ENCODE measurements at places on chromosomes 2 and 18. TPM values are rescaled to one million over a fixed set of nuclear protein-coding genes. Genes with fewer than 3 reads are reported as not detected.

The ALKAL2 gene
- not detected for total RNA-seq

The GCKR gene
- not detected for total RNA-seq

DNA sequence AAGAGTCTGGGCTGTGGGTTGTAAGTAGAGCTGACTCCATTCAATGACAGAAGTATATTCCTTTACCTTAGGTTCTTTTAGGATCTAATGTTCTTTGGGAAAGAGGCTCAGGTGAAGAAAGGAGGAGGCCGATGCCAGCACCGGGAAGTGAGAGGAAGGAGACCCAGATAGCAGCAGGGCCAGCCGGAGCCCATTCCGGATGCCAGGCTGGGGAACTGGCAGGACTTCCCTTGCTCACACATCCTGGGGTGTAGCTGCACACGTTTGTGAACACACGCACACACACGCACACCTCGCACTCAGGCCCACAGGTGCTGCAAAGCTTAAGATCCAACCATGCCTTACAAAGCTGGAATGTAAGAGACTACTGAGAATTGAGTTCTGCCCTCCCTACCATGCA lies 95.8 kb upstream of the SMAD2 start:
- H3K4me3 ChIP-seq: no peak overlapping the region
- DNase-seq: no peak
- no peaks in the 10 kb centered on the region for H3K27me3 ChIP-seq
- no peaks in the 10 kb centered on the region for H3K36me3 ChIP-seq
- no peaks in the 10 kb centered on the region for H3K4me1 ChIP-seq

- H3K27ac ChIP-seq: no peak overlapping the region
- H3K27me3 ChIP-seq: no peaks in the 10 kb centered on the region
- no peak overlapping the region for H3K4me3 ChIP-seq
- H3K36me3 ChIP-seq: no peaks in the 10 kb centered on the region
- no peak for DNase-seq
Measured at GRCh38 chr2:99961196-99961913, 181.0 kb downstream of the AFF3 start.

DNA sequence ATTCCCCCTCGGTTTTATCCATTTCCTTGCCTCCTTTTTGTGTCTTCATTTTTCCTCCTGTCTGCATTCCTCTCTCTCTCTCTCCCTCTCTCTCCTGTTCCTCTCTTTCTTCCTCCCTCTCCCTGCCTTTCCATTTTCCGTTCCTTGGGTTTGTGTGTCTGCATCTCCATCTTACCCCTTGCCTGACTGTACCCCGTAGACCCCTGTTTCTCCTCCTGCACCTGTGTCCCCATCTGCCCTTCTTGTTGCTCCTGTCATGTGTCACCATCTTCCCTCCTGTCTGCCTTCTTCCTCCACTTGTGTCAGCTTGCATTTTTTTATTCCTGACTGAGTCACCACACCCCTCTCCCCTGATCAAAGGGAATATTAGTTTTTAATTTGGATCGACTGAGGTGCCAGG lies 1.8 kb downstream of the CDK5R2 start:
- H3K4me1 ChIP-seq: peaks cover 11% of the 10 kb centered on the region
- H3K27ac ChIP-seq: no peak overlapping the region
- H3K4me3 ChIP-seq: no peak overlapping the region
- DNase-seq: no peak
- H3K27me3 ChIP-seq: peaks cover 48% of the 10 kb centered on the region
- no peaks in the 10 kb centered on the region for H3K36me3 ChIP-seq
